LNCaP clone FGC (cell line): ENCODE measurements at places on chromosomes 3 and 15.

GRCh38 chr3:157534725-157535161 lies 31.5 kb upstream of the VEPH1 start:
- DNase-seq: no peak

DNA sequence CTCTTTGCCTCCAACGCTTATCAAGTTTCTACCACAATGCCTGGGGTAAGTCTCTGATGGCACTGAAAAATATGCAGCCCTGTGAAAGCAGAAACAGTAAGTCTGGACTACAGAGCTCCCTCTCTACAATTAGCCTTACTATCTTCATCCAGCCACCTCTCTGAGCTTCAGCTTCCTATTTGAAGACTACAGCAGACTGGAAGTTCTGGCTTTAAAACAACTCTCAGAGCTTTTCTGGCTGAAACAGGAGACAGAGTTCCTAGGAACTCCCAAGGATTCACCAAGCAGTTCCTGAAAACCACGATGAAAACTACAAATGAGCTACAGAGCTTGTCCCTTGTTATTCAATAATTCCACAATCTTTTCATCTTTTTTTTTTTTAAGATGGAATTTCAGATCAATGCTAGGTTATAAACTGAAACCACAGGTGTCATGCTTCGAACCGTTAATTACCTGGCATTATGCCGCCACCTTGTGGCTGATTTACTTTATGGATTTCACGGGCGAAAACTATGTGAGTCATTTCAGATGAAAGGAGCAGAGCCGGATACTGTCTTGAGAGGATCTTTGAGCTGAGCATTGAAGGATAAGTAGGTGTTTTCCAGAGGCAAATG lies 3.9 kb downstream of the CRYGS start:
- DNase-seq: peak; percentile 46

- no peak for DNase-seq
These were observed 453.9 kb downstream of the SQOR start for GRCh38 chr15:46088486-46089445.

DNA sequence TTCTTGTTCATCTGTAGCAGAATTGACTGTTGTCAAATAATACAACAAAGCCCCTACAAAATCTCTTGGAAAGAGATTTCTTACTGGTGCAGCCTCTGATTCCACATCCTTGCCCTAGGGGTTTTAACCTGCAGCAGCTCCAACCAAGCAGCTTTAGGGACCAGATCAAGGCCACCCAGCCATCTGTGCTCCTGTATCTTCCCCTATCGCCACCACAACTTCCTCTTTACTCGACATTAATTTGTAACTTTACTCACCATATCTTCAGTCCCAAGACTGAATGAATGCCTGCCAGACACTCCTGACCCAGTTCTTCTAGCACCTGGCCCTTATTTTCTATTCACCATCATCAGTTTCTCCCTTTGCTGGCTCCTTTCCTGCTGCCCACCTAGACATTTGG lies 156.6 kb upstream of the IL12A start:
- no peak for DNase-seq

DNA sequence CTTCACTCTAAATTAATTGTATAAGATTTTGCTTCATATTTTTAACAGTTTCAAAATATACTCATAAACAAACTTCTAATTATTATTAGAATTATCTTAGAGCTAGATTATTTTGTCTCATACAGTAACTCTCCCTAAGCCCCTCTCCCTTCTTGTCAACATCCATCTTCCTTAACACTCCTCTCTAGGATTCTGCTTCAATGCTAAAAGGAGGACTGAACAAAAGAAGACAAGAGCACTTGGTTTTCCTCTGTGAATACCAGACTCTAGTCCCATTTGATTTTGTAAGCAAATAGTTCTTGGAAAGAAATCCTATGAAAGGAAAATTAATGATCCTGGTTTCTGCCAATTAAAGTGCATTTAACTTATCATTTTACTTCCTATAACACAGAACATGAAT lies 91.8 kb downstream of the KCNMB2 start:
- DNase-seq: no peak

DNA sequence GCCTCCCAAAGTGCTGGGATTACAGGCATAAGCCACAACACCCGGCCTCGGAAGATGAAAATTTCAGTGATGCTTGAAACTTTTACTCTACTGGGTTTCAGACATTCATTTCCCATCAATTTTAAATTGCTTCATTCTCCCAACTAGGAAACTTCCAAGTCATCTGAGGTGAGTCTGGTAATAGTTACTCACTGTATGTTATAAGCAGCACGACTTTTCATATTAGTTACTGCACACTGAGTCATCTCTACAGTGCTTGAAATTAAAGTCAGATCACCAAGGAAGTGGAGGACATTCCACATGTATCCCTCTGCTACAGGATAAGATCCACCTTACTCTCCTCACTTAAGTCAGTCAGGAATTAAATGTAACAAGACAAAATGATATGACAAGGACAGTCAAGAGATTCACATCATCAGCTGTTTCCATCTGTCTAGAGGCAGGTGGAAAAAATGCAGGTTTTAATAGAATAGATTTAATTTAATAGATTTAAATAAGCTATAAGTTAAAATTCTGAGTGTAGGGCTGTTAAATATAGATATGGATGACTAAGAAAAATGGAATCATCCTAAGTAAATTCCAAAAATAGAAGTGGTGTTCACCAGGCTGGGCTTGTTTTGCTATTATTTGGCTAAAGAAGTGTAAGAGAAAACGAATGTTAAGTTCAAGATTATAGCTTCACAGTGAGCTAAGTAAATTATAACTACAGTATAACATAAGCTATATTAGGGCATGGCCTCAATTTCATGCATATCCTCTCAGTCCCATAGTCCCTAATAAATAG lies 104.4 kb downstream of the TMCO5A start:
- DNase-seq: no peak

DNA sequence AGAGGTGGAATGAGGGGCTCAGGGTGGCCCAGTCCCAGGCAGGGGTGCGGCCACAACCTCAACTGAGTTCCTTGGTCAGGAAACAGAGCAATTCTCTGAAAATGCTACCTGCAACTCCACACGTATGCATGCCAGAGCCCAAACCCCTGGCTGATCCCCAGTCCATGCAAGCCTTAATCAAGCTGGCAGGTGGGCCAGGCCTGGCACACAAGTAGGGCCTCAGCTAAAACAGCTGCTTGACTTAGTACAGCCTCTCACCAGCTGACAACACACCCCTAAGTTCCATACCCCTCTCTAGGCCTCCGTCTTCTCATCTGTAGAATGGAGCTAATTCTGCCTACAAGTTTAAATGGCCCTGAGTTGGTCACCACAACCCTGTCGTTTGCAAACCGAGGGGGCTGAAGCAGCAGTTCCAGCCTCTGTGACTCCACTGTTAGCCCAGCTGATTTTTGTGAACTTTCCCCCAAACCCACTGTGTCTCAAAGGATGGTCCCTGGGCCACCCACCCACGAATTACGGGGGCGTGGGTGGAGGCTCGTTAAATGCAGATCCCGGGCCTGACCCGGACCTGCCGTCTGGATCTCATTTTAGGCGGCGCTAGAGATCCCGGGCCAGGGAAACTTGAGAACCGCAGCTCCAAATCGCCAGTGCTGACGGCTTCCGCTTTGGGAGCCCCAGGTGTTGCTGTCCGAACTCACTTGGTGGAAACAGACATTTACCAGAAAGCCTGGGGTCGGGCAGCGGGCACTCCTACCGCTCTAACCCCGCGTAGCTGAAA lies 927 bp downstream of the CHDH start:
- peak; percentile 57 for DNase-seq

DNA sequence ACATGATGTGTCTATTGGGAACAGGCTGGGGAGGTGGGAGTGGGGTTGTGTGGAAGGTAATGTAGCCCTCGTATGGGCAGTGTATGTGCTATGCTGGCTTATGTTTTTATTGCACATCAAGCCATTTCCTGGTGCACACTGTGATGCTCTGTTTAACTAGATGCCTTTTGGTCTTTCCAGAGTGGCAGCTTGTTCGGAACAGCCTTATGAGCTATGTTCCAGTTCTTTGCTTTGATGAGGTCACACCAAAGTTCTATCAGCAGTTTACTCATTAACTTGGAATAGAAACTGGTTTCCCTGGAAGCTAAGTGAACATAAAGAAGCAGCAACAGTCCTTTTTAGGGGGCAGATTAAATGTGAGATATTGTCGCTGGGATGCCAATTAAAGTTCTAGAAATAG lies 133.9 kb downstream of the DIPK2A start:
- DNase-seq: peak; percentile 95

DNA sequence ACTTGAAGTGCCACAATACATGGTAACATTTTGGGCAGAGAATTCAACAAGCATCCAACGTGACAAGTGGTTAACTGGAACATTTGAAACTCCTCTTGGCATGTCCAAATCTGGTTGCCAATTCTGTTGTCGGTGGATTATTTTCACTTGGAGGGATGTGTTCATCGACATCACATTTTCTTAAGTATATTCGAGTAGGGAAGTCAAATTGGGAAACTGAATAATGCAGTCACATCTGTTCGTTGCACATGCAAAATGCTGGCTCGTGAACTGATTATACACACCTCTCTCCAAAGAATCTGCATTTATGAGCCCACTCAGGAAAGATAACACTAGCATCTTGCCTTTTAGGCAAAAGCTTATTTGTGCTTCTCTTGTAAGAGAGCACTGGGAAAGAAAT lies 139.7 kb downstream of the LIPC start:
- DNase-seq: no peak
